Activated T-helper 2 cell treated with anti-CD3 and anti-CD28 coated beads, Interferon-gamma antibody, Interleukin-2, Interleukin-4, amounts not matched to agents 10 μg/mL and 5 μg/mL and 100 μg/mL, durations not matched to agents 14 hours and 24 hours and 36 hours (primary cell): ENCODE measurements at places on chromosomes 11 and 22. TPM values are rescaled to one million over a fixed set of nuclear protein-coding genes. Genes with fewer than 3 reads are reported as not detected.

Gene GGTLC2
- total RNA-seq = not detected in 2 replicates

Gene DCHS1
- total RNA-seq = 0.51 and 0.57 TPM in 2 replicates

DNA sequence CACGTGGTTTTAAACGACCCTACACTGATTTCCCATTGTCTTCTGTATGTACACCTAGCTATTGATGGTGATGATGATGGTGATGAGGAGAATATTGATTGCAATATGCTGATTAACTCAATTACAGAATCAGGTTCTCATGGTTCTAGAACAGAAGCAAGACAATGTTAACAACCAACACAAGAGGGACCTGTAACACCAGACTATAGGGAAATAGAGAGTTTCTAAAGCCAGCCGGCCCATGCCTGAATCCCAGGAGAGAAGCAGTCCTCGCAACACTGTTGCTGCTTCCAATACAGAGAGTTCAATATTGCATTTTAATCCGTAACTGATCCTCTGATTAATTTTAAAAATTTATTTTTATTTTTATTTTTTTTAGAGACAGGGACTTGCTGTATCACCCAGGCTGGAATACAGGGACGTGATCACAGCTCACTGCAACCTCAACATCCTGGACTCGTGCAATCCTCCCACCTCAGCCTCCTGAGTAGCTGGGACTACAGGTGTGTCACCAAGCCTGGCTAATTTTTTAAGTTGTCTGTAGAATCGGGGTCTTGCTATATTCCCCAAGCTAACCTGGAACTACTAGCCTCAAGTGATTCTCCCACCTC, 22.2 kb upstream of the UBASH3B start:
- H3K27ac ChIP-seq = no peak overlapping the region
- no peak overlapping the region for H3K4me3 ChIP-seq
- no peak for DNase-seq
- H3K36me3 ChIP-seq = no peaks in the 10 kb centered on the region
- peaks cover 4% of the 10 kb centered on the region for H3K27me3 ChIP-seq

DNA sequence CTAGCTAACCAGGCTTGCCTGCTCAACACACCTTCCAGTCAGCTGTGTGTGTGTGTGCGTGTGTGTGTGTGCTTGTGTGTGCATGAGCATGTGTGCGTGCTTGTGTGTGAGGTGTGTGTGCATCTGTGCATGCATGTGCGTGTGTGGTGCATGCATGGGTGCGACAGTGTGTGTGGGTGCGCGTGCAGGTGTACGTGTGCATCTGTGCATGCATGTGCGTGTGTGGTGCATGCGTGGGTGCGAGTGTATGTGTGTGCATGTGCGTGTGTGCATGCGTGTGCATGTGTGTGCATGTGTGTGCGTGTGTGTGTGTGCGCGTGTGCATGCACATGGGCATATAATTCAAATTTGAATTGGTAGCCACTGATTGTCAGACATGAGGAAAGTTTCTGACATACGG, 10.5 kb upstream of the TP53AIP1 start:
- H3K4me3 ChIP-seq = no peak overlapping the region
- no peaks in the 10 kb centered on the region for H3K4me1 ChIP-seq

- no peaks in the 10 kb centered on the region for H3K36me3 ChIP-seq
- no peak for DNase-seq
- no peak overlapping the region for H3K4me3 ChIP-seq
- peak overlapping the region; percentile 11 for H3K27ac ChIP-seq
- H3K27me3 ChIP-seq = no peaks in the 10 kb centered on the region
Measured at GRCh38 chr11:47375020-47375419, 3.3 kb downstream of the SPI1 start.

- H3K4me1 ChIP-seq = peaks cover 33% of the 10 kb centered on the region
- peaks cover 17% of the 10 kb centered on the region for H3K27me3 ChIP-seq
- peaks cover 11% of the 10 kb centered on the region for H3K36me3 ChIP-seq
Measured at GRCh38 chr11:32090545-32091370, at the start of gene RCN1. TSS of gene RCN1 (plus strand) at chr11:32091074. CDS start at chr11:32091197, 123 bp downstream.

- H3K27ac ChIP-seq = no peak overlapping the region
- peaks cover 26% of the 10 kb centered on the region for H3K27me3 ChIP-seq
- no peak overlapping the region for H3K4me3 ChIP-seq
- peaks cover 23% of the 10 kb centered on the region for H3K4me1 ChIP-seq
- no peak for DNase-seq
- H3K36me3 ChIP-seq = no peaks in the 10 kb centered on the region
Measured at GRCh38 chr22:29309332-29310064, 3.0 kb downstream of the GAS2L1 start.

DNA sequence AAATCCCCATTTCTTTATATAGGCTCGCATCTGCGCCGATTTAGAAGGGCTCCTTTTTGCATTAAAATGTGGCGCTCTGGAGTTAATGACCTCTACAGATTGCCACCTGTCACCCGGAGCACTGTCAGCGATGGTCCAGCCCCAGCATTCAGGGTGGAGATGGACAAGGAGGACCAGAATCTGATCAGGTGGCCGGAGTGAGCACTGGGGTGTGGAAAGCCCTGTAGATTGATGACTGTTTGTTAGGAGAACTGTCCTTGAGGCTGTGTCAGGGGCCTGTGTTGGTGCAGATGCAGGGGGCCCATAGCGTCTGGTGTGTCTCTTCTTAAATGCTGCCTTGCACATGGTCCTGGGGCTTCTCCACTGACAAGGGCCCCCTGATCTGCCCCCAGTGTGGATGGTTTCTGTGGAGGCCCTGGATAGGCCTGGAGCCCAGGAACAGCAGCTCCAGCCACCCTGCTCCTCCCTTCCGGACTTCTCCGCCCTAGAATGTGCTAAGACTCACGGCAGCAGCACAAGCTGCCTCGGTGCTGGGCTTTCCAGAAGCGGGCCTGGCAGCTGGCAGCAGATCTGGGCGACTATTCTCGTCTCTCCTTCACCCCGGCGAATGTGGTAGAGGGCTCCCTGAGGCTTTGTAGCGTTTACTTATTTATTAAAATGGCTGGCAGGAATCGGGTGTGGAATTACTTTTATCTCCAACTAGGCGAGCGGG, 1333.3 kb downstream of the BRD1 start:
- no peak overlapping the region for H3K4me3 ChIP-seq
- no peaks in the 10 kb centered on the region for H3K36me3 ChIP-seq
- no peak for DNase-seq
- peaks cover 24% of the 10 kb centered on the region for H3K27me3 ChIP-seq
